ENCODE measurements at places on chromosomes 5 and 9.

DNA sequence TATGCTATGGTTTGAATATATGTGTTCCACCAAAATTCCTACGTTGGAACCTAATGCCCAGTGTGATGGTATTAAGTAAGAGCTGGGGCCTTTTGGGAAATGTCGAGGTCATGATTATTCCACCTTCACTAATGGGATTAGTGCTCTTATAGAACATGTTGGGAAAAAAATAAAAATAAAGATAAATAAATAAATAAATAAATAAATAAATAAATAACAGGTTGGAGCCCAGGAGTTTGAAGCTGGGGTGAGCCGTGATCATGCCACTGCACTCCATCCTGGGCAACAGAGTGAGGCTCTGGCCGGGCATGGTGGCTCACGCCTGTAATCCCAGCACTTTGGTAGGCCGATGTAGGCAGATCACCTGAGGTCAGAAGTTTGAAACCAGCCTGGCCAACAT, 22.5 kb downstream of the BASP1 start:
- DNase-seq, result no peak

GRCh38 chr9:6922680-6923079, 164.9 kb downstream of the KDM4C start:
- DNase-seq, result no peak

- DNase-seq, result no peak
Measured at GRCh38 chr5:168807287-168807686, 228.1 kb upstream of the PANK3 start.

GRCh38 chr9:15220658-15221318, 86.2 kb downstream of the TTC39B start:
- DNase-seq, result no peak

DNA sequence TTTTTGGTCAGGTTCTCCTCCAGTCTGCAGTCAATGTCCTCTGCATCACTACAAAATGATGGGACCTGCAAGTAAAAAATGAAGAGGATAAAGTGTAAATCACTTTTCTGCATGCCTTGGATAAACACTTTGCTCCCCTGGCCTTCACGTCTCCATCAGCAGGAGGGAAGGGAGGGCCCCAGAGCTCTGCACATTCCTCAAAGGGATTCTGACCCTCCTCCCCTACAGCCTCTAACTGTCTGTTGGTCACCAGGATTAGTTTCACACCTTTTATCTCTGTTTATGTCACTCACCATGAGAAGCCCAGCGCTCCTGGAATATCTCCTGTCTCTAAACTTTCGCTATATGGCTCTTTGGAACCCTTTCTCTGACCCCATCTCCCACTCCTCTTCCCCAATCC, 103.3 kb downstream of the SVEP1 start:
- no peak for DNase-seq

GRCh38 chr5:135254183-135254582, 144.8 kb downstream of the MACROH2A1 start:
- no peak for DNase-seq

DNA sequence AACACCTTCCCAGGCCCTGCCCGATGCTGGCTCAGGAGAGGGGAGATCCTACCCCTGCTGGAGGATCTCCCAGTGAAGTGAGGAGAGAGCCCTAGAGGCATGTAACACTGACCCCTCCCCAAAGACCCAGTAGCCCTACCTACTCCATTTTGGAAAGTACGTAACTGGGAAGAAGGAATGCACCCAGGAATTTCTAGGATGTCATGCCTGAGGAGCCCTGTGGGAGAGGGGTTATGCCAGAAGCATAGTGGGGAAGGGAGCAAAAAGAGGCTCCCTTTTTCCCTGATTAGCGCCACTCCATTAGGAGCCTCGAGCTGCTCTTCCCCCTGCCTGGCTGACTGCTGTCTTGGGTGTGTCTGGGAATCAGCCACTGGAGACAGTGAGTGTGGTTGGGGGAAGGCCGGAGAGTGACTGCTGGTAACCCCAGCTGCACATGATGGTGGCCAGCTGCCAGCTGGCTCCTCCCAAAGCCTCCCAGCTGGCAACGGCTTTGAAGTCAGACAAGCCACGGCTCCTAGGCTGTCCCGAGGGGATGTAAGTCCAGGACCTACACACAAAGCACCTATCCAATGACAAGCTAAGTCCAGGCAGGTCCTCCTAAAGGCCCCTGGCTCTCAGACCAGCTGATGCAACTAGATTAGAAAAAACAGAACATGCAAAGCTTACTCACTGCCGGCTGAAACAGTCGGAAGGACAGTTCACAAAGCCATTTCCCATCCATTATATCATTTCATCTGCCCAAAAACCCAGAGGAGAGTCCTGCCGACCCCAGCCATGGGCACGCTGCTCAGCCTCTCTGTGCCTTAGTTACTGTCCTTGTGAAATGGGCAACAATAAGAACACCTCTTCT, 136.5 kb upstream of the ABCA1 start:
- peak; percentile 79 for DNase-seq

DNA sequence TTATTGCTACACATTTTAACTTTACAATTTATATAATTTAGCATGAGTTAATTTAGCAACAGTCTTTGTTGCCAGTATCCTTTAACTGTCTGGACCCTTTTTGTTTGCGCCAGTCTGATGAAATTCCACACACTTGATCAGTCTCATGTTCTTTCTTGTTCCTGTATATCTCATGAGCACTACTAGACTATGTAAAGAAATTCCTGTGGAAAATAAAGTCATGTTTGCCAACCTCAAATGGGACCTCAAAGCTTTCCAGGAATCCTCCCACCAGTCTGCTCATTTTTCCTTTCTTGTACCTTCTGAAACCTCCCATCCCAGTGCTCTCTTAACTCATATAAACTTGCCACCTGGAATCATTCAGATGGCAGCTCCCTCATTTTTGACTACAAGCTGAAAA, 8.0 kb downstream of the DMXL1 start:
- DNase-seq, result no peak

GRCh38 chr5:36180556-36181350, 28.8 kb downstream of the SKP2 start:
- DNase-seq, result no peak

- DNase-seq, result no peak
Measured at GRCh38 chr5:179315356-179315890, 29.8 kb downstream of the ADAMTS2 start.

DNA sequence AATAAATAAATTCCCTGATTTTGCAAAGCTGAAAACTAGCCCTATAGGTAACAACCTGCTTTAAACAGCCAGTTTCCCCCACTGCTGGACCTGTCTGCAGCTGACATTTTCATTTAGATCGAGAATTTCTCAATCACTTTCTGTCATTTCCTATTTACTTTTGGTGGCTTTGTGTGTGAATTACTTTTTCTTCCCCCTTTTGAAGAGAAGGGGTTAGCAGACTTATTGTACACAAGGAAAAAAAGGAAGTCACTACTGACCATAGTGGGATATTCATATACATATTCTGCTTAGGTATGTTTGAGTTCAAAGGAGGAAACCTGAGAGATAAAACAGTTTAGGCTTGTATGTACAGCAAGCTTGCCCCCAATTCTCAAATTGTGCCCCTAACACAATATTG, 27.0 kb upstream of the IFNB1 start:
- no peak for DNase-seq

GRCh38 chr9:37421914-37422288, 595 bp upstream of the GRHPR start:
- DNase-seq, result no peak

- no peak for DNase-seq
Measured at GRCh38 chr5:156934450-156935211, 28.4 kb downstream of the TIMD4 start.

- no peak for DNase-seq
Measured at GRCh38 chr9:111851553-111851952, 45.1 kb upstream of the UGCG start.

GRCh38 chr9:124706685-124707084, 64.4 kb downstream of the NR6A1 start:
- no peak for DNase-seq

DNA sequence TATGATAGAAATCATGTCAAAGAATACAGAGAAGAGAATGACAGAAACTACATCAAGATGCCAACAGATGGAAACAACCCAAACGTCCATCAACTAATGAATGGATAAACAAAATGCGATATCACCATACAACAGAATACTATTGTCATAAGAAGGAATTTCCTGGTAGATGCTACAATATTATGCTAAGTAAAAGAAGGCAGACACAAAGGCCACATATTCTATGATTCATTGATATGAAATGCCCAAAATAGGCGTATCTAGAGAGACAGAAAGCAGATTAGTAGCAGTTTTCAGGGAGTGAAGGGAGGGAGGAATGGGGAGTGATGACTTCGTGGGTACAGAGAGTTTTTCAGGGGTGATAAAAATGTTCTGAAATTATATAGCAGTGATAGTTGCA, 58.3 kb upstream of the AKNA start:
- DNase-seq, result peak; percentile 10

DNA sequence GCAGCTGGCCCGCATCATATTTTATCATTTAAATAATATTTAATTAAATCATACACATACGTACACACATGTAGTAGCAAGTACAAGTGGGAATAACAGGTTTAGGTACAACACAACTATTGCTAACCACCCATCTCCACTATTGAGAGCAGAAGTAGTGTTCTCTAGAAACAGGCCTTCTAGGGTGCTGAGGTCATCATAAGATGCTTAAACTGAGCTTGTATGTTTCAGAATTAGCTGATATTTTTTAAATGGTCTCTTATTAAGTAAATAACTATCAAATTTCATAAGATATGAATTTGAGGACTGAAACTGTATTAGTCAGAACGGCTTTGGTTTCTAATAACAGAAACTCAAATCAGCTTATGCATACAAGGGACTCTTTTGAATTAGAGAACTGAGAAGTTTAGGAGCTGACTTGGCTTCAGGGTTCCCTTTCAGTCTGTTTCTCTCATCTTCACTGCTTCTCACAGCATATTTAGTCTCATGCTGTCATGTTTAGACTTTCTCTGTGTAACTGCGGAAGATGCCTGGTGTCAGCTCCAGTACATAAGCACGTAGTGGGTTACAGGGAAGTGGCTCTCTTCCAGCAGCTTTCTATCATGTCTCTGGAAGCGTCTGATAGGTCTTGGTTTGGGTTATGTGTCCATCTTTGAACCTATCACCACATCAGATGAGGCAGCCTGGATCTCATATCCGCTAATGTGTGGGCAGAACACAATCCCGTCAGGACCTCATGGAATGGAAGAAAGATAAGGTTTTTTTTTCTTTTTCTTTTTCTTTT, 25.0 kb upstream of the OCLN start:
- DNase-seq, result no peak

DNA sequence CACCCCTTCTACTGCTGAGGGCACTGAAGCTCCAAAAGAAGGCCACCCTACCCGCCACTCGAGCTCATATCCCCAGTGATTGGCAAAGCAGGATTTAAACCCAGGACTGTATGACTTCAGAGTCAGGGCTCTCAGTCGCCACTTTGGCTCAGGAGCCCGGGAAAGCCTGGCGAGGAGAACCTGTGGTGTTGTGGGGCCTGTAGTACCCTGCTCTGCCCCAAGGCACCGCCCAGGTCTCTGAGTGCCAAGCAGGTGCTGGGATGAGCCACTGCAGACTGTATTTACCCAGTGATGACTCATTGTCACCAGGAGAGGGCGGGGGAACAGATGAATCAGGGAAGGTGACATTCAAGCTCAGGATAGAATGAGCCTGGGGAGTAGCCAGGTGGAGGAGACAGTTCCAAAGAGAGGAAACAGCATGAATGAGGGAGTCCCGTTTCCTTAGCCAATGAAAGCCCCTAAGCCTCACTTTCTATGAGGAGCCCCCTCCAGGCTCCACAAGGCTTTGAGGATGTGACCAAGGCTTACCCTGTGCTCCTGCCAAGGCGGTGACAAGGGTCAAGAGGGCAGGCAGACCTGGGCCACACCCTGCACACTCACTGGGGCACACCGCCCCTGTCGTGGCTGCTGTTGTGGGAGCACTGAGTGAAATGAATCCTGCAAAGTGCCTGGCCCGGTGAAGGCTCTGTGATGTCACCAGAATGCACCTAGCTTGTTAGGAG, 17.8 kb upstream of the DPM2 start:
- DNase-seq, result no peak

DNA sequence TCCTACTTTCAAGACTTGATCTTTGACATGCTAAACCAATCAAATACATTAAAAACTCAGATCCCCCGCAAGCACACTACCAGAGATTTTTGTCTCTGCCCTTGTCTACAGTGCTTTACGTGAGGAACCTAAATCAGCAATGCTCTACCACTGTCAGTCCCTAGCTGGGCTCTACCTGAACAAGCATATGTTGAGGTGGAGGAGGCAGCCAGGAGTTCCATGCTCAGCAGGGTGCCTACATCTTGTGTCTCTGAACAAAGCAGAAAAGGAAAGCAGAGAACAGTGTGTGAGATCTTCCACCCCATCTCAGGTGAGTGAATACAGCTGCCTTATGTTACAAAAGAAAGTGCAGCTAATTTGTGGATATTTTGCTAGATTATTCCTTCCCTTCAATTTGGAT, 255.0 kb downstream of the NDUFS4 start:
- DNase-seq, result no peak

- no peak for DNase-seq
Measured at GRCh38 chr5:137613554-137614265, 114.6 kb upstream of the SPOCK1 start.

GRCh38 chr5:140240987-140241706, 61.8 kb downstream of the PFDN1 start:
- peak; percentile 78 for DNase-seq

All from HTR-8/SVneo (cell line).